Activated T-helper 1 cell treated with anti-CD3 and anti-CD28 coated beads, Interleukin-2, amount 50 U/mL, for 16 hours (primary cell): ENCODE measurements at places on chromosomes 12 and 14.

DNA sequence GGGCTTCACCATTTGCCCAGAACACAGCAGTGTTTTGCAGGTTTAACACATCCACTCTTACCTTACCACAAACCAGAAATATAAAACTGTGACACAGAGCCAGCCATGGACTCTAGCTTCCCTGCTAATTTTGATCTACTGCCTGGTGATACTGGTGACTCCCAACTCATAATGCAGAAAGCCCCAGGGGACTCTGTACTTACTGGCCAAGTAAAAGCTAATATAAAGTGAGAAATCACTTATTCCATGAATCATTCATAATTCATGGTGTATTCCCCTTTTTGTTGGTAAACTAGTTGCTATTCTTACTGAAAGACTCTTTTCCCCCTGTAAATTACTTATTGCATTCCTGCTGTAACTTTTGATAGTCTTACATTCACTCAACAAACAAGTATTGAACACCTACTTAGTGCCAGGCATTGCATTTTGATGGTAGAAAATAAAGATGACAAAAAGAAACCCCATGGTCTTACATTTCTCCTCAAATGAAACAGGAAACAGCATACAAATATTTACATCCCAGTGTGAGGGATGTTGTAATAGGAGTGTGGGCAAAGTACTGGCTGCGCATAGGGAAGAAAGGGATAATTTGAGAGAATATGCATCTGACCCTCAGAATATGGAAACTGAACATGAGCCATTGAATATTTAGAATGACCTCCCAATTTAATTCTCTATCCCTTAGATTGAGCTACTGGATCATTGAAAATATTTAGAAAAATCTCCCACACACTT is 279.6 kb downstream of the PDZRN4 start:
- DNase-seq = no peak

- no peak for DNase-seq
These were observed 478.4 kb downstream of the RAD51B start for GRCh38 chr14:68297876-68298468.

DNA sequence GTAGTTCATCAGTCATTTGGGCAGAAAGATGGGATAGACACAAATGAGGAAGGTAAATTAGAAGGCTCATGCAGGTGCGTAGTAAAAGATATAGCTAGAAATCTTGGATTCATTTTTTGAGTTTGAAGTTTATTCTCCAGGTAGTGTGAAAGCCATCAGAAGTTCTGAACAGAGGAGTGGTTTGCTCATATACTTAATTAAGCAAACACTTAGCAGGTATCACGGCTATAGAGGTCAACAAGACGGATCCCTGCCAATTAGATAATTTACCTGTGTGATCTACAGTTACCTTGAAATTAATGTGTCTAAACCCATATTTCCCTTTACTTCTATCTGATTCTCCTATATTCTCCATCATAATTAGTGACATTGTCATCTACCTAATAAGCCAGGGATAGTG is 29.7 kb downstream of the PALS1 start:
- DNase-seq = no peak

DNA sequence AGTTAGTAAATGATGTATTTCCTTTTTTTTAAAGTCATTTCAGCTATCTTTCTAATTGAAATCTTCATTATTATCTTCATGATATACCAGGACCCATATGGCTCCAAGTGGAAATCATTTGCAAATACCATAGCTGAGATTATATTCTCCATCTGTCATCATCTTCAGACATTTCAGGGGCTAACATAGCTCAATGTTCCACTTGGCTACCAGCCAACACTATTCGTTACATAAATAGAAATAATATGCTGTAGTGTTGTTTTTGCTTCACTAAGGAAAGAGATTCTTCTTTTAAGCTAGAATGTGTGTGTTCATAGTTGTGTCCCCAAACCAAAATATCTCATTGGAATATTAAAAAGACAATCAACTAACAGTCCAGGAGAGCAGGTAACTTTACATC is 225.1 kb downstream of the DIO2 start:
- no peak for DNase-seq

DNA sequence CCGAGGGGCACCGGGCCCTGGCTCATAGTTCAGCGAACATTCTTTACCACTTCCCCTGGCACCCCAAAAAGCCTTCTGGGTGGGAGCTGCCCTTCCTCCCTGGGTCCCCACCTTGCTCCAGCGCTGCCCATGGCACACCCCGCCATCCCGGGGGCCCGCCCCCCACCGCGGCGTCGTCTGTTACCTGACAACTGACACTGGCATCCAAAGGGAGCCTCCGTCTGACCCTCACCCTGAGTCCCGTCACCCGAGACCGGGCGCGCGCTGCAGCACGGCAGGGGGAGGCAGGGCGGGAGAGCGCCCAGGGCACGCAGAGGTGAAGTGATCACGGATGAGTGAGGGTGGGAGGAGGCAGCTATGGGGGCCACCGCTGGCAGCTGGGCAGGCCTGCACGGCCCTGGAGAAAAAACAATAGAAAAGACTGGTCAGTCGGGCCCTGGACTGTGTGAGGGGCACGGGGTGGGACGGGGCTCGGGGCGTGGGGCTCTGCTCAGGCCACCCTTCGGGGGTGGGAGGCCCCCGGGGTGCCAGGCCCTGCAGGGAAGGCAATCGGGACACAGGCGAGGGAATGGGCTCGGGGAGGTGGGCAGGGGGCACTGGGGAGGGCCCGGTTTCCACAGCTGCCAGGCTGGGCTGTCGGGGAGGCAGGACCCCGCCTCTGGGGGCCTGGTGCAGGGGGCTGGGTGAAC is 40.7 kb downstream of the BCL11B start:
- no peak for DNase-seq

- no peak for DNase-seq
These were observed 72.0 kb downstream of the PPP2R5E start for GRCh38 chr14:63470962-63471793.

GRCh38 chr12:123421314-123421713 is 15.2 kb downstream of the RILPL2 start:
- DNase-seq = no peak

GRCh38 chr12:50326590-50327284 is 43.4 kb upstream of the LIMA1 start:
- DNase-seq = no peak
